ENCODE measurements at places on chromosomes 2 and 18.
A peak's percentile ranks its signal among the peaks of the same experiment; 100 is the strongest.

GRCh38 chr18:53798516-53798915, 426.0 kb downstream of the MBD2 start:
- DNase-seq = no peak

GRCh38 chr2:202135091-202135874, 62.2 kb downstream of the KIAA2012 start:
- DNase-seq = peak; percentile 51

DNA sequence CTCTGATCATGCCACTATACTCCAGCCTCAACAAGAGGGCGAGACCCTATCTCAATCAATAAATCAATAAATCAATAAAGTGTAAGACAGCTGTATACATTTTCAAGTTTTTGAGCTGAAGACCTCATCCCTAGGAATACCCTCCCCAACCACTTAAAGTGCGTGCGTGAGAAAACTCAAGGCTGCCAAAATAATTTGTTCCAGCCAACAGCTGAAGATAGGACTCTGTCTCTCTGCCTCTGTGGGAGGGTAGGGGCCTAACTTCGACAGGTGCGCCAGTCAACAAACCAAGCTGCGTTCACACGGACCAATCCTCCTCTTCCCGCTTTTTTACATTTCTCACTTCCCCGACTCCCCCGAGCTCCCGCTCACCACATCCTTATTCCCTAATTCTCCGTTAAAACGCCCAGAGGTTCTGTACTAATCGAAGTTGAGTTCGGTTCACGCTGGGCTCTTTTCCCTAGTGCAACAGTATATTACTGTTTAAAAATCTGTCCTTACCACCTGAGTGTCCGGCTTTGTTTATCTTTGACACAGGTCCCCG, 618 bp downstream of the POLR2D start:
- no peak for DNase-seq

DNA sequence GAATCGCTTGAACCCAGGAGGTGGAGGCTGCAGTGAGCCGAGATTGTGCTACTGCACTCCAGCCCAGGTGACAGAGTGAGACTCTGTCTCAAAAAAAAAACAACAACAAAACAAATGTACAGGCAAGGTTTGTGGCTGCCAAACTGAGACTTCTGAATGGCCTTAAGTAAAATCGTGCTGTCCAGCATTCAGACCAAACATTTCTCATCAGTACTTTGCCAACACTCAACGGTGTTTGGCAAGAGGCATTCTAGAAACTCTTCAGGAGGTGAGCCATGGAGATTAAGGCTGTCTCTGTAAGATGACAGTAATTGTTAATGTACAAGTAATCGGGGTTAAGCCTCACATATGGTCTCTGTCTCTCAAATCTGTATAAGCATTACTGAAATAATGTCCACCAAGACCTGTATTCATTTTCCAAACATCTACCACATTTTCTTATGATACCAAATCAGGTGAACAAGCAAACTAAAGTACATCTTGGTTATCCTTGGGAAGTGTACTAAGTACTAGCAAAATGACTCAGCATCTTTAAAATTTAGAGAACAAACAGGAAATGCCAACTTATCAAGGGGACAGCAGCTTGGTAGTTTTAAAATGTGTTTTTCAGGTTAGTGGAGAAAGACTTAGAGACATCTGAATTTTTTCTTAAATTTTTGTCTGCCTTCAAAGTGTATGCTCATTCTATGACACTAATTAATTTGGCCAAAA, 29.3 kb downstream of the SERPINE2 start:
- DNase-seq = no peak

GRCh38 chr2:213232649-213233437, 51.4 kb upstream of the SPAG16 start:
- DNase-seq = no peak

GRCh38 chr18:63298400-63299365, 20.9 kb downstream of the BCL2 start:
- no peak for DNase-seq

DNA sequence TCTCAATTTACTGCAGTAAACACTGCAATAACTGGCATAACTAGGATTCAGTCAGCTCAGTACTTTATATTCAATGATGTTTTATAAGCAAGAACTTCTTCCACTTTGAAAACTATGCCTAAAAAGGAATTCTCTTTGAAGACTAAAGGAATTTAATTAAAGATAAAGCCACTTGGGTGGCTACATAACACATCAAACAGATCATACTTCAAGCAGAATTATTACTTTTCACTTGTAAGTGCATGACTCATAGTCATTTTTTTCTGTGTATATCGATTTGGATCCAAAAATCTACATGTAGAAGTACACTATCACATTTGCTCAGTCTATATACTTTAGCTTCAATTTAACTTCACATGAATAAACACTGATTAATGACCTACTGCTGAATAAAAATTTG, 4.0 kb downstream of the KANSL1L start:
- DNase-seq = no peak

DNA sequence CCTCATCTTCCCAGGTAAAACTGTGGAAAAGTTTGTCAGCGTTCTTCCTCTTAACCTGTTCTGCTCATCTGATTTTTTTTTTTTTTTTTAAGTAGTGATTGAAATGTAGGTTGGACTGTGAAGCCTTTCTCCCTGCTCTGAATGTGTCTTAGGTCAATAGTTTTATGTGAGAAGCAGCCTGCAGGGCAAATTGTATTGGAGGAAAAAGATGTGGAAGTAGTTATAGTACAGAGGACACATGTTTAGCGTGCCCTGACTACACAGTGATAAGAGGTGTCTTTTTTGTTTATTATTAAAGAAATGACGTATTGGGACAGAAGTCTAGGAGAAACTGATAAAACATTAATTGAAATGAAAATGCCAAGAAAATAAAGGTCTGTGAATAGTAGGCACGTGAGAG, 1.5 kb downstream of the MTA3 start:
- DNase-seq = no peak

DNA sequence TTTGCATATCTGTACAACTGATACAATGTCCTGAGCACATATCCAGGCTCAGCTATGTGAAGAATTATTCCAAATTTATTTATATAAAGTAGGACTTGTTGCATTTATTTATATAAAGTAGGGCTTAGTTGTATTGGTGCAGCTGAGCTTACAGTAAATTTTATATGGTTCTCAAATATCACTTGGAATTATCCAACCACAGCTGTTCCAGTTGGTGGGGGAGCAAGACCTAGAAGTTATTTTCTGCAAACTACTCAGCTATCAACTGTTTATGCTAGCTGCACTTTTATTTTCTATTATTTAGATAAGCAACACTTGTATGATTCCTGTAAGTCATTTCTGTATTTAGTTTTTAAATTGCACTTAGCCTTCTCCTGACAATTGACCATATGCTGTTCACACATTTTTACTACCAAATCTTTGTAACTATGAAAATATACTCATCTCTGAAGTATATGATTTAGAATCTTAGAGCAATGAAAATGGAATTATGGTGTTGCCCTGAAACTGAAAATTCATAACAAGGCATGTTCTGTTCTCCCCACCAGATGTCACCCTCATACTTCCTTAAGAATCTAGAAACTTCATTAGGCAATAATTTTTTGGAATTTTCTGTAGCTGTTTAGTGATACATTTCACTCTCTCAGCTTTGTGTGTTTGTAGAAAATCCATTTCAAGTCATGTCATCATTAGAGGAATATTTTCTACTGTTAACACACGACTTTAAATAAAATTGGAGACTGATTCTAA, 157.0 kb upstream of the CBLN2 start:
- DNase-seq = no peak

DNA sequence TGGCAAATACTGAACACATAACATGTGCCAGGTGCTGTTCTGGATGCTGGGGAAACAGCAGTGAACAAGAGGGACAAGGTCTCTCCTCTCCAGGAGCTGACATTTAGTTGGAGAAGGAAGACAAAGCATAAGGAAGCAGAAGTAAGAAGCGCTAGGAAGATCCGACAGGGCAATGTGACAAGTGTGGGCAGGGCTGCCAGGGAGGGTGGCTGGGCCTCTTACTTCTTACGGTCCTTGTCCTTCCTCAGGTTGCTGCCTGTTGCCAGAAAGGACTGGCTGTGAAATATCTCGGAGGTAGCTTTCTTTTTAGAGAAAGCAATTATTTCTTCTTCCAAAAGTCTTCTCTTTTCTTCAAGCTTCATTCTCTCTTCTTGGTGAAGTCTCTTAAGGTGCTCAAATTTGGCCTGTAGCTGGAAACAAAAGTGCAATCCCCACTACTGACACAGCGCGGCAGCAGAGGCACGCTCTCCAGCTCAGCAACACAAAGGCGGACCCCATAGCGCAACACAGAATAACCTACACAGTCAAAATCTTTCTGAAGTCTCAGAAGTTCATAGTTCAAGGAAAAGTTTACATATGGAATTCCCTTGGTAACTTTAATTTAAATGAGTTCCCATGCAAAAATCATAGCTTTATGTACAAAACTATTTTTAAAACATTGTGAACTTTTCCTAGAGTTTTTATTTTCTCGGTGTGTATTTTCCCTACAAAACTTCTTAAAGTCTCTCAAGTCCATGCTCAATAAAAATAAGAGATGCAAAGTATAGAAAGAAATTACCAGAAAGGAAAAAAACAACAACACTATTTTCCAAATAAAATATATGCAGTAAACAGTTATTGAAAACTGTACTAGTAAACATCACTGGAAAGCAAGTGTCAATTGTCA, 67.7 kb downstream of the SEPTIN10 start:
- DNase-seq = peak; percentile 66

GRCh38 chr2:68258851-68259250, 6.5 kb upstream of the PPP3R1 start:
- DNase-seq = no peak

- DNase-seq = no peak
These were observed 88.9 kb downstream of the MBP start for GRCh38 chr18:77043541-77044280.

All from left lobe of liver (tissue), 2 donors.